CD4-positive, alpha-beta T cell treated with Interleukin-10 for 1 hour (primary cell): ENCODE measurements at places on chromosomes 16 and 17.

- no peak for DNase-seq
Observed at GRCh38 chr17:31489295-31490018, 98.0 kb downstream of the RAB11FIP4 start.

DNA sequence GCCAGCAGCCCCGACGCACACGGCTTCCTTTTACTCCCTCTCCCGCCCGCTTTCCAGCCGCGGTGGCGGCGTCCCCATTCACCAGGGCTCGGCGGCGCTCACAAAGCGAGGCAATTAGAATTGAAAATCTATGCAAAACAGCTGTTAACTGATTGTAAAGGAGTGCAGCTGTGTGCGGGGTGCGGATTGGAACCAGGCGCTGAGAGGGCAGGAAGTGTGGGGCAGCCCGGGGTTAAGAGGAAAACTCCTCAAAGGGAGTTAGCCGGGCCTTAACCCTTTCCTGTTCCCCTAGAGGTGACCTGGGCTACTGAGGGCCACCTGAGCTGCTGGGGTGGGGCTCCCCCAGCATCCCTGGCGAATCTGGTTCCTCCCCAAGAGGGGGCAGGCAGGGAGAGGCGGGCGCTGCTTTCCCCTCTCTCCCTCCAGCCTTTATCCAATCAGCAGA is 5.8 kb upstream of the GSE1 start:
- no peak for DNase-seq

DNA sequence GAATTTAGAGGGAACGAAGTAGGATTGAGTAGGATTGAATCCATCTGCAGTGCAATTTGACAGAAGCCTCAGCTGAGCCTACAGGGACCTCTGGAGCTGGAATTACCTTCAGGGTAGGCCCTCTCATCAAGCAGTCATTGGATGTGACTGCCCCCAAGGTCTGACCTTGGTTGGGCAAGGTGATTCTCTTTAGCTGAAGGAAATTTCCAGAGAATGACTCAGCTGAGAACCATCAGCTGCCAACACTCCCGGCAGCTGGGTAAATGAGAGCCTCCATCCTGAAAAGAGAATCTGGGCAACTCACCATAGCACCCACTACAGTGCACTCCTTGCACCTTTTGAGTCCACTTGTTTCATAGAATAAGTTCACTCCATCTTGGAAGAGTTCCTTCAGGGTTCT is 113.5 kb upstream of the MED13 start:
- no peak for DNase-seq

DNA sequence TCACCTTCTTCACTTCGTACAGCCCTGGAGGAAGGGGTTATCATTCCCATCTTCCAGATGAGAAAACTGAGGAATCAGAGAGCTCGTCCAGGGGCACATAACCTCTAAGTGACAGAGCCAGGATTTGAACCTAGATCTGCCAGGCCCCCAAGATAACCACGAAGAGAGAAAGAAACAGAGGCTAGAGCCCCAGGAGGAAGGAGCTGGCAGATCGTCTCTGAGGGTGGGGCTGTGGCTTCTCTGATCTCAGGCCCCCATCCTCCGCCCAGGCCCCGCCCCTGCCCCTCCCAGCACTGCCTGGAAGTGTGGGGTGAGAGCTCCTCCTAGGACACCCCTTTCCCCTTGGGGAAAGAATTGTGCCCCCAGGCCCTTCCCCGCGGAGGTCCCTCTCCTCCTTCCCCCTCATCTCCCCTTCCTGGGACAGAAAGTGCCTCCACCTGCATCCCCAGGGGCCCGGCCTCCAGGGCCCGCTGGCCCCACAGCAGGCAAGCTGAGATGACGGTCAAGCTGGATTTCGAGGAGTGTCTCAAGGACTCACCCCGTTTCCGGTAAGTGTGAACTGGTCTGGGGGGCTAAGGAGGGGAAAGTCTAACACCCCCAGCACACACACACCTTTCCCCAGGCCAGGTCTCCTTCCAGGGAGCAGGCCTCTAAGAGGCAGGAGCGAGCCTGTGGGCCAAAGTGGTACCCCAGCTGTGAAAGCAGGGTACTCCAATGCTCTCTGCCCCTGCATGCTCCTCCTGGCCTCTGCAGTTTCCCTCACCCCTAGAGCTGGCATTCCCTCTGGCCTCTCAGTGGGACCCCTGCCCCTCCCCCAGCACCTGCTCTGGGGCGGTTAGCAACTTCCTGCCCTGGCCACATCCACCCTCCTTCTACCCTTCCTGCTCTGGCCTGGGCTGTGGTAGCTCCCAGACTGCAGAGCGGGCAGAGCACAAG is at the start of gene ACAP1:
TSS of gene ACAP1 (plus strand) at position 290 of the 936 bp plus-strand sequence. CDS start at position 496, 206 bp downstream.
- DNase-seq, result peak; percentile 89

DNA sequence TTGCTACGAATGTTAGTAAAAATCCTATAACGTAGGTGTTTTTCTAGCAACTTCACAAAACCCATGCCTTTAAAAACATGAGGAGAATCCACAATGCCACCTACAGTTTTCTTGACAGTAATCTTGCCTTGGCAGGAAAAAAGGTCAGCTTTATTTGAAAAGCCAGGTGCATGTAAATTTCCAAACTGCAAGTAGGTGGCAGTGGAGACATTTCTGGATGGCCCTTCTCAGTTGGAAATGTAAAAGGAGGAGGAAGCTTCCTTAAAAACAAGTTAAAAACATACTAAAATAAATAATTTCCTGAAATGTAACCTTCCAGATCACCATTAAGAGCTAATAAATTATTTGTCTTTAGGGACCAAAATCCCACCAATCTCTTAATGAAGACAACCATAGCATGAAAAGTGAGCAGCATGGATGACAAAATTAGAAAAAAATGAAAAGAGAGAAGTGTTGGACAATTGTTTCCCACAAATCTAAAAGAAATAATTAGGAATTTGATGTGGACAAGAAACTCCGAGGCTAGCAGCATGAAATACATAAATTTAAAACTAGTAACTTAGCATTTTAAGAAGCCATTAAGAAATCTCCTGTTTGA is 152.2 kb downstream of the SNX11 start:
- DNase-seq, result no peak

GRCh38 chr16:19841184-19841583 is 43.5 kb downstream of the GPRC5B start:
- DNase-seq, result no peak

DNA sequence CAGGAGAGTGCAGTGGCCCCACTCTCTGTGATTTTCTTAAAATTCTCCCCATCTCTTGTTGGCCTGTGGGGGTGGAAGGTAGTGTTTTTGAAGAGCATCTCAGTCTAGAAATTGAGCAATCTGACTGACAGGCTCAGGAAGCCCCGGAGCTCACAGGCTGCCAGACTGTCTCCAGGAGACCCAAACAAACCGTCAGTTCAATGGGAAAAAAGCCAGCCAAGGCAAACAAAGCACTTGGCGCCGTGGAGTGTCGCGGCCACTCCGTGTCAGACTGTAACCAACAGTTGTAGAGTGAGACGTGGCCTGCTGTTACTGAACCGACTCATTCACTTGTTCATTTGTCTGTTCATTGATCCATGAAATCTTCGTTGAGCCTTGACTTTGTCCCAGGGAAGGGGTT is 33.7 kb downstream of the RGS9 start:
- no peak for DNase-seq

GRCh38 chr17:75764711-75765421 is at the start of gene GALK1:
TSS of gene GALK1 (minus strand) at chr17:75765192. CDS start at chr17:75765136, 56 bp downstream.
- peak; percentile 77 for DNase-seq

- no peak for DNase-seq
Observed at GRCh38 chr16:1197237-1197866, 27.7 kb downstream of the TPSG1 start.

- no peak for DNase-seq
Observed at GRCh38 chr17:30084788-30085187, 31.8 kb upstream of the NSRP1 start.

GRCh38 chr17:45146890-45147580 is 1.2 kb upstream of the HEXIM1 start:
- peak; percentile 76 for DNase-seq

- DNase-seq, result no peak
Observed at GRCh38 chr16:27430923-27431484, 29.0 kb downstream of the IL21R start.

DNA sequence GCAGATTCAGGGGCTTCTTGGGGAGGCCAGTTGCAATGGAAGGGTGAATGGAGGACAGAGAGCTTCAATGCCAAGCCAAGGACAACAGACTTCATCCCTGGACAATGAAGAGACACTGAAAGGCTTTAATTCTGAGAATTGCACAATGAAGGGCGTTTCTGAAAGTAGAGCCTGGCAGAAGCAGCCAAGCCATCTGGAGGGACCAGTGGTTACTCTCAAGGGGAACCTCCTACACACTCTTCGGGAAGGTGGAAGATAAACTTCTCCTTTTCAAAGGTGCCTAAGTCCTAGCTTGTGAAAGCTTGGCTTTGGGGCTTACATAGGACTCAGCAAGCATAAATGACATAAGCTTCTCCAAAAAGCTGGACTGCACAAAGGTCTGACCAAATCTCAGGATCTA is 6.2 kb upstream of the CES1 start:
- no peak for DNase-seq

- no peak for DNase-seq
Observed at GRCh38 chr17:21200590-21201297, 13.2 kb downstream of the TMEM11 start.

GRCh38 chr16:87201052-87201451 is 116.1 kb downstream of the C16orf95 start:
- no peak for DNase-seq

DNA sequence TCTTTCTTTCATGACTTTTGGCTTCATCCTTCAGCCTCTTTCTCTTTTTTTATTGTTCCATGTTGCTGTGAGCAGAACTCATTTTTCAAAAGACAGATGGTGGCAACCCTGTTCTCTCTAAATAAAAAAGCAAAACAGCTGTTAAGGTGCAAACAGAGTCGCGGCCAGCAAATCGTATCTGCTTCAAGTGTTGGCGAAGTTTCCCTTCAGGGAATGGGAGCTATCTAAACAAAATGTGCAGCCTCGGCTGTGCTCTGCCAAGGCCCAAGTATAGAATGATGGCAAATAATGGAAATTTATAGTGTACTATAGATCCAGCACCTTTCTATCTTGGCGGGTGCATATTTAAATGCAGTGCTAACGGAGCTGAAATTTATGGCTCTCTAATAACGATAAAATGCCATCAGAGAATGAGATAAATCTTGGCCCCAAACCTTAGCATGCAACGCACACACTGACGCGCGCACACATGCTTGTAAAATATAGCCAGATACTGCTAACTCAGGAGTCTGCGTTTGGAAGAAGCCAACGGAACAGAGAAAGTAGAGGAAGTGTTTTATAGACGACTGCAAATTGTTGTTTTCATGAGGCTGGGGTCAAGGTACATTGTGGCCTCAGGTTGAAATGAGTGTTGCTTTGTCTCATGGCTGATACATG is 315.5 kb upstream of the RBFOX1 start:
- no peak for DNase-seq

GRCh38 chr17:42989726-42990652 is 8.2 kb upstream of the RPL27 start:
- no peak for DNase-seq

DNA sequence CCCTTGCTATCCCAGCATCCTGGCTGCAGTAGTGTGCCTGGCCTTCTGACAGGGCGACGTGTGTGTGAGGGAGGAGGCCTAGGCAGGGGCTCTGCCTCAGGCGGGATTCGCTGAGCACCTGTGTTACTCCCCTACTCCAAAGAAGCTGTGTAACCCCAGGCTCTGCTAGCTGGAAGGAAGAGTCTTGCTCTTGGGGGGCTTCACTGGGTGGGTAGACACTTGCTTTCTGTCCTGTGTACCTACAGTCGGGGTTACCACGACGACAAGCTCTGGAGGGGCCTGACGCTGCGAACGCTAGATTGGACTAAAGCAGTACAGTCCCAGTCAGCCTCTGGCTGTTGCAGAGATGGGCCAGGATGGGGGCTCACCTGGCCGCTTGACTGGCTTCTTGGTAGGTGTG is 9.5 kb downstream of the EXOC7 start:
- no peak for DNase-seq

DNA sequence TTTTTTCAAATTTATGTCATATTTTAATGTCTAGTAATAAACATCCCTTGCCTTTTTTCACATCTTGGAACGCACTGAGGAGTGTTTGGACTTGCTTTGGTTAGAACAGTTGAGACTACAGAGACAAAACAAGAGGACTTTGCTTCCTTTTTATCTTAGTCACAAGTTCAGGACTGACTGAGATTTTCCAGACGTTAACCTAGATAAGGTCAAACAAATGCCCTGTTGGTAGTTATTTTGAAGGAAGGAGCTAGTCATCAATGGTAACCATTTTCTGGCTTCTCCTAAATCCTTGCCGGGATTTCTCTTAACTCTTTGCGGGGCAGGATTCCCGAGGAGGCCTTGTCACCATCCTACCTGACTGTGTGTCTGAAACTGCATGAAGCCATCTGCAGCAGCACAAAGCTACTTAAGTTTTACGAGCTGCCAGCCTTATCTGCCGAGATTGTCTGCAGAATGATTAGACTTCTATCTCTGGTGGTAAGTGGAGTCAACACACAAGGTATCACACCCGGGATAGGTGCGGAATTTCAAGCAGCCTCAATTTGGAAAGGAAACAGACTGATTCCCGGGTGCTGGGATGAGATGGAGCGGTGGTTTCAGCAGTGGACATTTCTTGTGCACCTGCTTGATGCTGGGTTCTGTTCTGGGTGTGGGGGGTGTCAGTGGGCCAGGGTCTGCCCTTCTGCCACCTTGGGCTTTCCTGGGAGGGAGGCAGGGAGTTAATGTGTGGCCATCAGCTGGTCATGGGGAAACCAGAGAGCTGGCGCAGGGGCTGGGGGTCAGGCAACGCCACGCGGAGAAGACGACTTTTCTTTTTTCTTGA is 48.3 kb downstream of the RNF213 start:
- no peak for DNase-seq

GRCh38 chr17:51184124-51184523 is 17.9 kb downstream of the NME2 start:
- DNase-seq, result no peak
